ENCODE measurements at places on chromosomes 5 and 9.

DNA sequence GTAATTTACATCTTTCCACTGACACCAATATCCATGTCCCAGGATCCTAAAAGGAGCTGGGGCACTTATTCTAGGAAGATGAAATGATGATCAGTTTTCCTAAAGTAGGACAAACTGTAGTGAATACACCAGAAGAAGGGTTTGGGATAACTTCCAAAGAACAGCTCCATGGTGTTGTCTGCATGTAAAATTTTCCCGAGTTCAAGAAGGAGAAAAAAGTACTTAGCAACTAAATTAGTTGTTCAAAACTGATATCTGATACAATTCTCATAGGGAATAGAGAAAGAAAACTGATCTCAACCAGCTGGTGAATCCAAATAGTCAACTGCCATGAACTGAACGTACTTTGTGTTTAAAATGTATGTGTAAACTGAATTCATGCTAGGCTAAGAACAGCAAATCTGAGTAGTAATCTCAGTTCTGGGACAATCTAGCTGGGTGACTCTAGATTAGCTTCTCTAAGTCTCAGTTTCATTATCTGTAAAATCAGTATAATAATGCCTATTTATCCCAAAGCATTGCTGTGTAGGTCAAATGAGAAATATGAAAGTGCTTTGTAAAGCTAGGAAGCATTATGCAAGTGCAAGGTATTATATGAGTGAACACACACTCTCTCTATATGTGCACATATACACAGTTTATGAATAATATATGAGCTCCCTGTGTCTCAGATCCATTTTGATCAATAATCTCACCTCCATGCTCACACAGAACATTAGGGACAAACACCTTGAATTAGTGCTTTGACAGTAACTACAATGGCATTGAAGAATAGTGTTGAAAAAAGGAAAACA lies 357.7 kb downstream of the SLIT3 start:
- DNase-seq, result no peak

- DNase-seq, result no peak
Measured at GRCh38 chr9:20790721-20791120, 106.7 kb downstream of the FOCAD start.

DNA sequence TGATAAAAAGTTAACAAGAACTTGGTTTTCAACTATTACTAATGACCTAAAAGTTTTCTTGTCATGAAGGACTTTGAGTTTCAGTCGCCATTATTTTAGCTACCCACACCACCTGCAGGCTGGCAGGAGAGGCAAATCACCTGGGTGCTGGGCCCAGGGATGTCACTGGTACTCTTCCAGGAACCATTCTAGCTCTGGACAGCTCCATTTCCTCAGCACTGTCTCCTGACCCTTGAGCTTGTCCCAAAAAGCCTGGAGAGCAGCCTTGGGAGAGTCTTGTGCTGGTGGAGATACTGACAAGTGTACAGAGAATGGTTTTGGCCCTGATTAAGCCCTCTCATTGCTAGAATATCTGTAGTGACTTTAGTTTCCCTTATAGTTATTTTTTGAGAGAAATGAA lies 1924.1 kb upstream of the WWC1 start:
- DNase-seq, result no peak

GRCh38 chr5:96823900-96824380 lies 16.2 kb upstream of the ERAP1 start:
- no peak for DNase-seq

- DNase-seq, result peak; percentile 29
Measured at GRCh38 chr5:5854087-5854486, 431.6 kb downstream of the ICE1 start.

GRCh38 chr9:137316012-137316981 lies 14.2 kb upstream of the NRARP start:
- DNase-seq, result no peak

DNA sequence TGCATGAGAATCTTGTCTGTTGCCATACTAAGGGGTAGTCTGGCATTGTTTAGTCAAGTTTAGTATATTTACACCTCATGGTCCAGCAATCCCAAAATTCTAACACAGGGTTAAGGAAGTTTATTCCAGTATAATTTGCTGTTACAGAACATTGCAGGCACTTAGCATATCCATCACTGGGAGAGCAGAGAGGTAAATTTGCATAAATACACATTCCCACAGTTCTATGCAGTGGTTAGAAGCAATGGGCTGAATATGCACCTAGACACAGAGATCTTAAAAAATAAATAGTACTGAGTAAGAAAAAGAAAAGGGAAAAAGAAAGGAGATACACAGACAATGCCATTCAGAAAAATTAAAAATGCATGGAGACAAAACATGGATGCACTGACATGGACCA lies 692.3 kb upstream of the MEF2C start:
- DNase-seq, result no peak

Data from NCI-H1092 (cell line).